ENCODE measurements at places on chromosomes 3 and 15.

DNA sequence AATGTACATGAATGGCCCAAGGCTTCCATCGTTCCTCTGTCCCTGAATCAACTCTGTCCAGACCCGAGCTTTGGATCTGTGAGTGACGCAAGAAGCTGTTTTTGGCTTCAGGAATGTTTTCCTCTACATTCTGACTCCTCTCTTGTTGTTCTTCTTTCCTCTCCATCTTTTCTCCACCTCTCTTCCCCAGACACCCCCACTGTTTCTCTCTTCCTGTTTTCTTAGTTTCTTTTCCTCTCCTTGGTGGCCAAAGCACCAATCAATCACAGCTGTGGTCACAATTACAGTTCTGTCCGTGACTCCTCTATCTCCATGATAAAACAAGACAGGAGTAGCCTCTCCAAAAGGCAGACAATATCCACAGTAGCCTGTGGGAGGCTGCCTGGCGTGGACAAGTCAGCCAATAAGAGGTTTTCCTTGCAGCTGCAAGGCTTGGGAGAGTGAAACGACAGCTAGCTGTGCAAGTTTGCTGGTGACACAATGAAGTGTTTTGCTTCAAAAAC lies 4.9 kb upstream of the TMEM212 start:
- peak; percentile 85 for DNase-seq

- DNase-seq, result peak; percentile 68
Observed at GRCh38 chr3:20622304-20622703, 436.3 kb upstream of the SGO1 start.

DNA sequence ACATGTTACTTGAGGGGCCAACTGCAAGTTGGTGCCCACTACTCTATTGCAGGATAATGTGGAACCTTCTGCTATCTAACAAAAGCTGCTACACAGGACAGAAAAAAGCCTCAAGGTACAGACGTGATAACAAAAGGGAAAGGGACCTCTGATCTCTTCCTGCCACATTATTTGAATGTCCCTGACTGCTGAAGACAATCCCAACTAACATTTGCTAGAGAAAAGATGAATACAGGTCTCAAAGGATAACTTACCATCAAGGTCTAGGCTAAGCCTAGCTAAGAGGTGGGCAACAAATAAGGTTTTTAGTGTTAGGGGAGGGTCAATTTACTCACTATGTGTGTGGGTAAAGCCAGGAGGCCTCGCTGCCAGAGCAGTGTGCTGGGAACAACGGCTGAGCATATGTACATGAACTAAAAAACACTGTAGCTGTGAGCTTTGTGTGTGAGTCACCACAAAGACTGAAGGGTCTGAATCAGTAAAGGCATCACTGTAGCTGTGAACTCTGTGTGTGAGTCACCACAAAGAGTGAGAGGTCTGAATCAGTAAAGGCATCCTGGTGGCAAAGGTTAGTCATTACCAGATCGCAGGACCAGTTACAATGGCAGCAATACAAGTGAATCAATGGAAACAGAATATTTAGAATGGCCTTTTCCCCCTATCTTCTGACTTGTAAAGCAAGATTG lies 111.7 kb downstream of the LMLN start:
- peak; percentile 95 for DNase-seq

DNA sequence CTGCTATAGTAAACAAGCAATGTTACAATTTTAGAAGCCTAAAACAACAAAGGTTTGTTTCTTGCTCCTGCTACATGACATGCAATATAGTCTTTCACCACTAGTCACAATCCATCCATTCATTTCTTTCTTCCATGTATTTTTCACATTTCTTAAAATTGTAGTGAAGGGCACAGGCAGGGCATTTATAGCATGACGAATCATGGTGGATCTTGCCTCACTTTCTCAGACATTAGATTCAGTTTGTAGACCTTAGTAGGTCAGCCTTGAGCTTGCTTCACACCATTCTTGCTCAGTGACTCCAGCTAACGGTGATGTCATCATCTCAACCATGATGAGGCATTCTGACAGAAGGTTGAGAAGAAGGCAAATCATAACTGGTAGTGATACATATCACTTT lies 546.8 kb downstream of the TBL1XR1 start:
- peak; percentile 57 for DNase-seq

GRCh38 chr3:181739628-181740027 lies 27.9 kb downstream of the SOX2 start:
- DNase-seq, result peak; percentile 13

DNA sequence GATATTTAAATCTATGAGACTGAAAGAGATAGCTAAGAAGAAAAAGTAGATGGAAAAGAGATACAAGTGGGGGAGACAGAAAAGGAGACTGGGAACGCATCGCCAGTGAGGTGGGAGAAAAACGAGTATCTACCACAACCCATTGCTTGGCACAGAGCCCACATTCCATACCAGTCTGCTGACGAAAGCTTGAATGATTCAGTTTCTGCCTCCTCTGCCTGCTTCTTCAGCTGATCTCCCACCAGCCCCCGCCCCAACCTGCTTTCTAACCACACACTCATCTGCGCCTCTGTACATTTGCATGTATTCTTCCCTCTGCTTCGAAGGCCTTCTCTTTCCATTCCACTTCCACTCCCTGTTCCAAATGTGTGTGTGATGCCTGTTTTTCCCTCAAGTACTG lies 188.1 kb downstream of the USP13 start:
- DNase-seq, result peak; percentile 72

- DNase-seq, result no peak
Observed at GRCh38 chr3:187639927-187640568, 30.1 kb downstream of the SST start.

DNA sequence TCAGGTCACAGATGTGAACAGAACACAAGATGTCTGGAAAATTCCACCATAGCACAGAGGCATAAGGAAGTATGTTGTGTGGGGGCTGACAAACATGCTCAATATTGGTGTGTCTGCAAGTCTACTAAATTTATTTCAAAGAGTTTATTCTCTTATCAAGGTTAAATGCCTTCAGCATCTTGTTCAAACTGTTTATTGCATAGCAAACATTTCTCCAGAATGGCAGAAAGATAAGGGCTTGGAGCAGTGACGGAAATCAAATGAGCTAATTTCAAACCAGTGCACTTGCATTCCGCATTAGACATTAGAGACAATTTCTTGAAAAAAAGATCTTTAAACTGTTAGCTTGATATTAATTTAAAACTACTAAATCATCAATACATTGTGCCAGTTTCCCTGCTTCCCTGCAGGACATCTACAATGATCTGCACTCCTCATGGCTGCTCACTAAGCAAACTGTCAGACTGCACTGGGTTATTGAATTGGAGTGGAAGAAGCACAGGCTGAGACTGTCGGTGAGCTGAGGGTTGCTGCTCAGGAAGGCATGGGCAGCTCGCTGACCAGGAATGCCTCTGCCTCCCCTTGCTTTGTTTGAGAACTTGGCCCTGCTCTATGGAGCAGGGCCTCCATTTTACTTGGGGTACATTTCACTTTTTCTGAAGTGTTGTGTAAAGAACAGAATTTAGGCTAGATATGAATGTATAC lies 89.4 kb downstream of the KCNAB1 start:
- no peak for DNase-seq

DNA sequence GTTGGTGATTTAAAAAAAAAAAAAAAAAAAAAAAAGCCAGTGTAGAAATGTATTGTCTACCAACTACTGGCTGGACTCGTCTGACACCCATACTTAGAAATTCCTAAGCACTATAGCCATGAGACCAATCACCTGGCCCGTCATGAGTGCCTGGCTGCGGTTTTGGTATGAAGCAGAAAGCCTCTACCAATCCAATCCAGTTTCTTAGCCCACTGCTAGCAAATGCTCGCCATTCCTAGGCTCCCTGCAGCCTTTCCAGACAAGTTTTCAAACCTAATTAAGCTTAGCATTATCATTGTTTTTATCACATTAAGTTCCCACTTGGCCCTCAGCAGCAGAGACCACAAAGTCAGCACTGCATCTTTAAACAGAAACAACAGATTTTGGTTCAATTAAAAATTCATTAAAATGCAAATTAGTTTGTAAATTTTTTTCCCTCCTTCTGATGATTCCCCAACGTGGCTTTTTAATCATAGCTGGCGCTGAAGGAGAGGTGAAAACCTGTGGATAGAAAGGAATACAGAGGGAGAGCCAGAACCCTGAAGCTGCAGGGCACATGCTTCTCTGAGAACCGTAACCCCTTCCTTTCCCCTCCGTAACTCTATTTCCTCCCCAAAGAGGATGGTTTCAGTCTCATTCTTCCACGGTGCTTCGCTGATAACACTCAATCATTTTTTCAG lies 32.2 kb upstream of the ST8SIA2 start:
- no peak for DNase-seq

GRCh38 chr3:30297112-30297511 lies 309.3 kb upstream of the TGFBR2 start:
- no peak for DNase-seq

GRCh38 chr3:159724627-159725026 lies 264.0 kb upstream of the IL12A start:
- peak; percentile 67 for DNase-seq

DNA sequence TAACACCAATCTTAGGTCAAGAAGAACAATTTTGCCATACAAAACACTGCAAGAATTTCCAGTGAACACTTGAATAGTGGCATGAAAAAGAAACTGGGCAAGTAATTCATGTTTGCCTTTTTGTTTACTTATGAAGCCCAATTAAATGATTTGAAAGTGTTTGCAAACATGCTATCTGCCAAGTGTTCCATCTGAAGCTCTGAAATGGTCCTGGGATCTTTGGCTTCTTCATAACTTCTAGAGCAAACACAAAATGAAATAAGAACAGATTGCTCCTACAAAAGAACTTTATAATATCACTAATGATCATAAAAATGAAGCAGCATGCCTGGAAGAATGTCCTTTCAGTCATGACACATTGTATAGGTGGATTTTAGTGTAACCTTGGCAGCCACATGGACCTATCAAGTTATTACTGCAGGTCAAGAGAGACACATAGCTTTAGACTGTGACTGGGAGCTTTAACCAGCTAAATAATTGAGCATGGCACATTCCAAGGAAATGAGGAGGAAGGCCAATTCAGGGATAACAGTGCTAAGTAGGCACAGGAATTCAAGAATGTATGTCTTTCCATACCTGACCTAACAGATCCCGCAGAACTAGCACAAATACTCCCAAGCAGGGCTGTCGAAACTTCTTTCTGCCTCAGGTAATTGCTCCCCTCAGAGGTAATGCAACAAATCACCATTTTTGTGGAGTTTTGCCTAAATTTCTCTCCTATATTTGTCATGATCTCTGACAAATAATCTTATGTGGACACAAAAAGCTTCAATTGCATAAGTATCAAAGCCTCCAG lies 144.6 kb downstream of the DUT start:
- peak; percentile 36 for DNase-seq

DNA sequence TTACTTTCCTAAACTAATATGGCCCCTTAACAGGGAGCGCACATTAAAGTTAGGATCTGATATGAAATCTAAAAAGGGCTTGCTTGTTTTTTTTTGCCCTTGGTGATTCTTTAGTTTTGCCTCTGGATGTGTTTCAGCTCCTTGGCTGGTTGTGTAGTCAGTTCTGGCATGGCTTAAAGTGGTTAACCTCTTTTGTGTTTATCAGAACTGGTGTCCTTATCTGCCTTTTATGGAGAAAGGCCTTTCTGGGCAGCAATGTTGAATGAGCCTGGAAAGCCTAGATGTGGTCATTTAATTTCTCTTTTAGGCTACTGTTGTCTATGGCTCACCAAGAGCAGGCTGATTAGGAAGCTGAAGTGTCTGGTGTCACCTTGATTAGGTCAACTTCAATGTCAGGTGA lies 254.5 kb upstream of the ROPN1 start:
- DNase-seq, result no peak

GRCh38 chr3:18681818-18682345 lies 256.7 kb upstream of the SATB1 start:
- DNase-seq, result no peak

DNA sequence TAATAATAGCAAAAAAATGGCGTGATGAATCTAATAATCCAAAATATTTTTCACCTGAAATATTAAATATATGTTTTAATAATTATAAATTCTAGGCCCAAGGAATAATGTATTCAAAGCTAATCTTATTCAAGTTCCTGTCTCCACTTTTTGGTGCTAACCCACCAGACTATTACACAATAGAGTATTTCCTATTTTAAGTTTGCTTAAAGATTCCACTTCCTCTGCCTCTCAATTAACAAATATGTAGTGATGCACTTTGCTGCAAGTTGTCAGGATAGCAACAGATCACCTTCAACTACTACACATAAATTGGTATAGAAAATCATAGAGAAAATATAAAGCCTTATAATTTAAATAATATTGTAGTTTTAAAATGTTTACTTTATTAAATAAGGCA lies 467.5 kb downstream of the C3orf38 start:
- DNase-seq, result no peak

DNA sequence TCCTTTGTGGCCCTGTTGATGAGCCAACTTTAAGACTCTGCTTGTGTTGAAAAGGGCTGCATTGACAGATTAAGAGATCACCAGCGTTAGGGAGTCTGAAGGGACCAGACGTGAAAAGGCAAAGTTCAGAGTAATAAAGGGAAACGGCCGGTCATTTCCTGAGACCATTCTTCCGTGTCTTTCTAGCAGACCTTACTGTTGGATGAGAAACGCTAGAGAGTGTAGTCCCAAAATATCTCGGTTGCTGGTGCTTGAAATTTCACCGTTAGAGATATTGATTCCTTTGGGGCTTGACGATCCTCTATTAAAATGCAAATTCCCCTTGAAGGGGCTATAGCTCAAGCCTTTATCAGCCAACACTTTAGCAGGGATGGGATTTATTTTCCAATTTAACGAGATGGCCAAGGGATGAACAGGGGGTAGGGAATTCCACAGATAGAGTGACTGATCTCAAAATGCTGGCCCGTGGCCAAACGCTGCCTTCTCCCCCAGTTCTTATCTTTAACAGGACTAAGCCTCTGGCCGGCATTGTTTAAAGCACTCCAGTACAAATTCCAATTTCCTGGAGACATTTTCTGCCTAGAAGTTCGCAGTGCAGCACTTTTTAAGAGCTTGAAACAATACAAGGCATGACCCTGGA lies 250.4 kb downstream of the TJP1 start:
- no peak for DNase-seq

DNA sequence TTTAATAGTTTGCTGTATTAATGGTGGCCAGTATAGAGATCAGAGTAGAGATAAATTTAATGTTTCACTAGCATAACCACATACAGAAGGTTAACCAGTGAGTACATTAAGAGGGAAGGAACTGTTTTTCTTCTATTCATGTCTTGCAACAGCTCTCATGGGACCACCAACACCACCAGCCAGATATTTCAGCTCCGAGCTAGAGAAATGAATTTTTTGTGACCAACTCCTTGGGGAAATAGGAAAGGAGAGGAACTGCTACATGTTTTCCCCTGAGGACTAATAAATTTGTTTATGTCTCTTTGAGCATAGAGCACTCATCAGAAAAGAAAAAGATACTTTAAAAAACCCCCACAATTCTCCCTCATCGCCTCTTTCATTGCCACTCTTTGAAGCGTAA lies 247.5 kb downstream of the MBNL1 start:
- DNase-seq, result no peak

DNA sequence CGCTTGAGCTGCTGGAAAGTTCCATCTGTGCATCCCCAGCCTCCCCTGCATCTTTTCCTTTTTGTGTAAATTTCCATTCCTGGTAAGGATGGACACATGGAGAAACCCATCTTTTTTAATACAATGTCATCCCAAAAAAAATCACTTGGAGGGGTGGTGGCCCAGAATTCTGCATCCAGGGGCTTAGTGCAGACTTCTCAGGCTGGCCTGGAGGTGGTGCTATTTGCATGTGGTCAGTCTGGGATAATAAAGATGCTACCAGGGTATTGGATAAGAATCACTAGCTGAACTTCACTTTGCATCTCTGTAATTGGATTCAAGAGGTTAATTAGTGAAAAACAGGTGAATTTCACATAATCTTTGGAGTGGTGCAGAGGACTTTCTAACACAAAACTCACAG lies 1.8 kb upstream of the ZSCAN2 start:
- DNase-seq, result peak; percentile 54

- DNase-seq, result peak; percentile 40
Observed at GRCh38 chr3:24640330-24640877, 145.8 kb upstream of the THRB start.

Data from fibroblast of skin of back (primary cell).